ENCODE measurements at places on chromosomes 4 and X.

DNA sequence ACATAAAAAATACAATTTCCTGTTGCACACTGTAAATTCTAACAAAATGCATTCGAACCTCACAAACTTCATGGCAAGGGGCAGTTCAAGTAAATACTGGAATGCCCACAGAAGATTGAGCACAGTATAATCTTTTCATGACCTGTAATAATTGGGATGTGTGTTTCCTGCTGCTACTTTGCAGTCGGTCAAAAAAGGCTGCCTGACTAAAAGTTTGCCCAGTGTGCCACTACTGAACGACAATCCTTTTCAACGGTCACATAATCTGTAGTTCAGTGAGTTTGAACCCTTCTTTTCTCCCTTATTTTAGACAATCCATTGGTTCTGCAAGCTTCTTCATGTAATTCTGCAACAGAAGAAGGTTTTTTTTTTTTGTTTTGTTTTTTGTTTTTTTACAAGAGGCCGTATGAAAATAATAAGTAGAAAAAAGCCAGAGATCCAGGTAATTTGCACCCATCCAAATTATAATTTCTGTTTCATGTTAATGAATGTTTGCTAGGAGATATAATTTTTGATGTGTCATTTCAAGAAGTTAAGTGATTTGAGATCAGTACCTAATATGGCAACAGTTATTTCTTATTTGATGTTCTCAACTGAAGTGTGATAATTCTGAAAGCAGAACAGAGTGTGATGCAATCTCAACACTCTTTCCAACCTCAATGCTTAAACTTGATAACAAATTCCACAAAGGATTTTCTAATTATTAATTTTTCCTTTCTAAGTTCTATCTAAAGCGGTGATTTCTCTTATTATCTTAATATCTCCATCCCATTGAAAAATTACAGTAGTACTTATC is 237.6 kb downstream of the FSTL5 start:
- no peaks in the 10 kb centered on the region for H3K27me3 ChIP-seq
- H3K4me1 ChIP-seq: no peaks in the 10 kb centered on the region
- no peak overlapping the region for H3K4me3 ChIP-seq
- H3K36me3 ChIP-seq: no peaks in the 10 kb centered on the region

DNA sequence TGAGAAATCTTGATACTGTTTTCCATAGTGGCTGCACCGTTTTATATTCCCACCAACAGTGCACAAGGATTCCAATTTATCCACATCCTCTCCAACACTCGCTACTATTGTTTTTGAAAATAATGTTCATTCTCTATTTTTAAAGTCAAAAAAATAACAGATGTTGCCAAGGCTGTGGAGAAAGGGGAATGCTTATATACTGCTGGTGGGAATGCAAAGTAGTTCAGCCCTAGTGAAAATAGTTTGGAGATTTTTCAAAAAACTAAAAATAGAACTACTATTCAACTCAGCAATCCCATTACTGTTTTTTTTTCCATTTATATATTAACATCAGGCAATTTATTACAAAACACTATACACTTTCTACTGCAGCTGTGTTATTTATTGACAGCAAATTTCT is 208.7 kb downstream of the CBLL2 start:
- no peaks in the 10 kb centered on the region for H3K36me3 ChIP-seq
- no peaks in the 10 kb centered on the region for H3K27me3 ChIP-seq
- H3K4me1 ChIP-seq: no peaks in the 10 kb centered on the region
- H3K27ac ChIP-seq: no peak overlapping the region
- H3K4me3 ChIP-seq: no peak overlapping the region
- DNase-seq: no peak

- no peak for DNase-seq
- H3K4me3 ChIP-seq: no peak overlapping the region
- H3K27me3 ChIP-seq: no peaks in the 10 kb centered on the region
- H3K36me3 ChIP-seq: no peaks in the 10 kb centered on the region
- no peak overlapping the region for H3K27ac ChIP-seq
Measured at GRCh38 chr4:175745329-175745728, 66.7 kb downstream of the GPM6A start.

DNA sequence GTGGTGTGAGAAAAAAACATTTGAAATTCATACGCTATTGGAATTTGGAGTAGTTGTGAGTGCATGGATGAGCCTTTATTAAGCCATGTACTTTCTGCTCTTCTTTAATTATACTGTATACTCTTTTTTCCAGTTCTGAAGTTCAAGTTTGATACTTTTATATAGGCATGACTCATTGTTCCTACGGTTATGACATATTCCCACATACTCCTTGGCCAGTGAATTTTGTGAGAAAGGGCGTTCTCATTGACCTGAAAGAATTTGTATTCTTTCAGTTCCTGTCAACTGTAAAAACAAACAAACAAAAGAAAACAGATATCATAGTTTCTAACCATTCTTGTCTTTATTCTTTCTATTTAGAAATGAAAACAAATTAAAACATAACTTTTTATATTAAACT is 407.3 kb downstream of the MAPK10 start:
- no peak overlapping the region for H3K27ac ChIP-seq
- H3K4me3 ChIP-seq: no peak overlapping the region
- DNase-seq: no peak
- H3K36me3 ChIP-seq: no peaks in the 10 kb centered on the region
- H3K27me3 ChIP-seq: no peaks in the 10 kb centered on the region
- no peaks in the 10 kb centered on the region for H3K4me1 ChIP-seq

DNA sequence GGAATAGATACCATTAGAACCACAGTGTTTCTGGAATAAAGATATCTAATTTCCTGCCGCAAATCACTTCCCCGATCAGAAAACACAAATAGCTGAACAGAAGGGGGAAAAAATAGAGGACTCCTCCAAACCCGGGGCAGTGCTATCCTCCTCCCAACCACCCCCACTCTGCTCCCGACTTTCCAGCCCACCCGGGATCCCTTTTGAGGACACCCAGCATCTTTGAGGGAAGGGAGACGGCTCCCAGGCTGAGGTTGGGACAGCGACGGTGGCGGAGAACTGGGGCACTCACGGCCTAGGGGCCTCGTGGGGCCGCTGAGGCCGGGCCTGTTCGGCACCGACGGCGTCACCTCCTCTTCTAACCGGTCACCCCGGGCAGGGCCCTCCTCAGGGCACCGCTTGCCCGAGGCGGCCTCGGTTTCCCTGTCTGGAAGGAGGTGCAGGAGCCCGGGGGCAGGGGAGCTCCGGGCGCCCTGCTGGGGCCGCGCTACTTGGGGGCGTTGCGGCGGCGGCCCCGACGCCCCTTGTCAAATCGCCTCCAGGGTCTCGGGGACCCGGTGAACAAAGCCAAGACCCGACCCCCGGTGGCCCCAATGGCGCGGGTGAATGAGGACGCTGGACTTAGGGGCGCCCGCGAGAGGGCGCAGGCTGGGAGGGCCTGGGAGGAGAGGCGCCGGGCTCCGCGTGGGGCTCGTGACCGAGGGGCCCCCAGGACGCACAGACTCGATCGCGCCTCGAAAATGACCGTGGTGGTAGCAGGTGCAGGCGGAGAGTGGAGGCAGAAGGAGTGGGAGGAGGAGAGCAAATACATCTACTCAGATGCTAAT is 6.9 kb upstream of the ARX start:
- no peaks in the 10 kb centered on the region for H3K36me3 ChIP-seq
- no peak for DNase-seq
- peaks cover 68% of the 10 kb centered on the region for H3K27me3 ChIP-seq
- peaks cover 11% of the 10 kb centered on the region for H3K4me1 ChIP-seq
